ENCODE measurements at places on chromosomes 16 and 17.

DNA sequence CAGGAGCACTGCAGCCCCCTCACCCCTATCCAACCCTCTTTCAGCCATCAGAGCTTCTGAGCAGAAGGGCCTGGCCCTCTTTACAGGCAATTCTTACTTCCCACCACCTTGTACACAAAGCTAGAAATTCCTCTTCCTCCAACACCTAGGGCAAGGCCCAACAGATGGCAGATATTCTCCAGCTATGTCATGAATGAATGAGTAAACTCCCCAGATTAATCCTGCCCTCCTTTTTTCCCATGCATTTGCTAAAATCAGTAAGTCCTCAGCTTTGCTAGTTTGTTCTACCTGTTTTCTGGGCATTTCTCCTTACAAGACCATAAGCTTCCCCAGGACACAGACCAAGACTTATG is 20.4 kb upstream of the MRPS23 start:
- no peak for DNase-seq

DNA sequence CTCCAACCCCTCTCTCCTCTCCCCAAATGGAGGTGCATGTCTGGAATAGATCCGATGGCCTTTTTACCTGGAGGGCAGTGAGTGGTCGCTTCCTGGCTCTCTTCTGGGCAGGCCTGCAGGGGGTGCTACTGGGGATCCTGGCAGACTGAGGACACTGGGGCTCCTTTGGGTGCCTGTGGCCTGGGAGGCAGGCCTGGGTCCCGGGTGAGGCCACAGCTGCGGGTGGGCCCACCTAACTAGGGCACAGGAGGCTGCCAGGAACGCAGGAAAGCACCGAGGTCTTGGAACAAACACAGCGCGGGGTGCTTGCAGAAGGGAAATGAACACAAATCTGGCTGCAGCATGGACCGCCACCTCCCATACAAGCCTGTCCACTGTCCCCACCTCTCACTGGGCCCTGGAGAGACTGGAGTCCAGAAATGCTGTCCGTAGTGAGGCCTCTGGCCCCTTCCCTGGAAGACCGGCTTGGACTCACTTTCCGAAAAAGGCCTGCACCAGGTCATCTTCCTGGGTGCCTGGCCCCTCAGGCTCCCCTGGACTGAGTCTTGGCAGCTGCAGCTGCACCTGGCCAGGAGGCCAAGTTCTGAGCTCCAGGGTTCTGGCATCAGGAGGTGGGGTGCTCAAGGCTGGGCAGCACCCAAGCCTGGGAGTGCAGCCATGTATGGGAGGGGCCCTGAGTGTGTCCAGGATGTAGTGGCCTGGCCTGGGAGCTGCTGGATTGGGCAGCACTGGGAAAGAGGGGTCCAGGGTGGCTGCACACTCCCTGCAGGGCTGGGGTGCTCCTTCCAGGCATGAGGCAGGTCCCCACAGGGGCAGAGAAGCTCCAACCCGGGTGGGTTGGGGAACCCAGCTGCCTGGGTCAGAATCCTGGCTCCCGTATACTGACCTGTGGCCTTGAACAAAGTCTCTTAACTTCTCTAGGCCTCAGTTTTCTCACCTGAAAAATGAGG is 195.1 kb downstream of the IRF8 start:
- no peak for DNase-seq

DNA sequence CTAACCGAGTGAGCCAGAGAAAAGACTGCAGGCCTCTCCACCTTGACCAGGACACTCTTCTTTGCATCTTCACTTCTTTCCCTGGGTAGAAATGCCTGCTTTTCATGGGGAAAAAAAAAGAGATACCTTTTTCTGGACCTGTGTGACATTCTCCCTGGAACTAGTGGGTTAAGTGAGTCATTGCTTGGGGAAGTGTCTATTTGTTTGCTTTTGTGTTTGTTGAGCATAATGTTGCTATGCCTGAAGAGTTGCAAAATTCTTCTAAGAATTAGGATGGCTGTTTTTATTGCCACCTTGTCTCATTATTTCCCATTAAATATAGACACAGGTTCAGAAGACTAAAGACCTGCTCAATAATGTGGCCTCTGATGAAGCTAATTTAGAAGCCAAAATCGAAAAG is 18.8 kb downstream of the CLUAP1 start:
- DNase-seq: no peak

- no peak for DNase-seq
Measured at GRCh38 chr17:68384471-68384870, 72.8 kb downstream of the WIPI1 start.

GRCh38 chr16:19588661-19589060 is 33.2 kb downstream of the VPS35L start:
- DNase-seq: no peak

DNA sequence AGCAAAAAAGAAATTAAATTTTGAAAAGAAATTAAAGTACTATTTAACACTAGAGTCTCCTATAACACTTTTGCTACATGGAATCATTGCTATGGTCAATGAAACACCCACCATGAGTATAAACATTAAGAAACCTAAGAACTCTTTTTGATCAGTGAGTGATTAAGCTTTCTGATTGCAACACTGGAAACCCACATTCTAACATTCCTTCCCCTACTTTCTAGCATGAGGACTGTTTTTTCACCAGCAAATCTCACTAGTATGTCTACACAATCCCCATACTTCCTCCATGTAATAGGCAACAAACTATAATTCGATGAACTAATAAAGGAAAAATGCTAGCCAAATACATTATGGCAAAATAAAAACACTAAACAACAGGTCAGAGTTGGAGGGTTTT is 54.7 kb downstream of the SKAP1 start:
- DNase-seq: no peak

GRCh38 chr17:58996968-58997367 is 109.7 kb downstream of the TRIM37 start:
- DNase-seq: no peak
